Diencephalon (tissue), 1 donor: ENCODE measurements at places on chromosomes 16 and 17. TPM values are rescaled to one million over a fixed set of nuclear protein-coding genes. Genes with fewer than 3 reads are reported as not detected.

The C16orf96 gene
- total RNA-seq = 0.46 TPM

The TM4SF5 gene
- total RNA-seq = not detected

The PRR15L gene
- total RNA-seq = not detected

The PDPR gene
- total RNA-seq = 15.0 TPM

The ZNF597 gene
- 4.6 TPM for total RNA-seq
